ENCODE measurements at places on chromosomes 7 and 10. TPM values are rescaled to one million over a fixed set of nuclear protein-coding genes. Genes with fewer than 3 reads are reported as not detected.

GRCh38 chr10:100146398-100146797 is 39.4 kb downstream of the ERLIN1 start:
- no peak for DNase-seq

DNA sequence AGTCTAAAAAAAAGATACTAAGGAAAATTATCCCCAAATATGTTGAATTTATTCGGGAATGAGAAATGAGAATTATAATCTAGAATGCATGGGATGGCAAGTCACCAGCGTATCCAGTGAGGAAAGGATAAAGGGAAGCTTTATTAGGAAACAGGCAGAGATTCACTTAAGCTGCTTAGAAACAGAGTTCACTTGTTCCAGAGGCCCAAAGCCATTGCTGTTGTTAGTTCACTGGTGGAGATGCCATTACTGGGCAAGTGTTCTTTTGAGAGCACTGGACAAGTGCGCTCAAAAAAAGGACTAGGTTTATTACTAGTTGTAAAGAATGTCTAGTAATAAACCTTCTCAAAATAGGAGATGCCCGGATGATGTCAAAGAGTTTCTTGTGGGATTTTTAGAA is 51.2 kb downstream of the MICU1 start:
- DNase-seq = no peak

GBX1 gene
- total RNA-seq = not detected

OR9A2 gene
- total RNA-seq = not detected

DNA sequence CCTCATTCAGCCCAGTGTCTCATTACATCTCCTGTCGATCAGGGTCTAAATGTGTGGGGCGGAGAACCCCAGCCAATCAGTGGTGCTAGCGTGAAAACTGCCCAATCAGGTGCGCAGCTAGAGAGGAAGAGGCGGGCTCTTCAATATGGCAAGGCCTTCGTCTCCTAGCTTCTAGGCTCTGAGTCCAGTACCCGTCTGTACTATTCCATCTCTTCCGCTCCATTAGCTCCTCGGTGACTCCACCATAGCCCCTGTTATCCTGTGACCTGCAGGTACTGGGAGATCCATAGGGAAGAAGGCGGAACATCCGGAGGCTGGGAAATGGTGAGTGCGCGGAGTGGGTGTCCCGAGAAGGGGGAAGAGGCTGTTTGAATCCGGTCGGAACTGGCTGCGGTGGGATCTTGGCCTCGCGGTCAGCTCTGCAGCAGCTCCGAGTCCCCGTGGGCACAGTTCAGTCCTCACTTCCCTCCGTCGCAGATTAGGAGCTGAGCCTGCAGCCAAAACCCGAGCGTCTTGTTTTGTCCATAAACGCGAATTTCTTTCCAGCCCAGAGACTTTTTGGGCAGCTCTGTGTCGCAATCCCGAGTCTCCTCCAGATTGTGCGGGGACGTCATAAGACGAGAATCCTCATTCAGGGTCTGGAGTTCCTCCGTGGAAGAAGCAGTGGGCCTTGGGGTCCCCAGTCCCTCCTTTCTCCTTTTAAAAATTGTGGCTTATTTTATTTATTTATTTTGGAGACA is at the start of gene ZNF727:
ZNF727 (plus strand) TSS at position 134 of the 740 bp plus-strand sequence; CDS start at position 322, 188 bp downstream.
- DNase-seq = no peak

TRIL gene
- 2.6 TPM for total RNA-seq

GRCh38 chr10:88958721-88959120 is 6.1 kb upstream of the ACTA2 start:
- DNase-seq = no peak

CYP26A1 gene
- total RNA-seq = not detected

DNA sequence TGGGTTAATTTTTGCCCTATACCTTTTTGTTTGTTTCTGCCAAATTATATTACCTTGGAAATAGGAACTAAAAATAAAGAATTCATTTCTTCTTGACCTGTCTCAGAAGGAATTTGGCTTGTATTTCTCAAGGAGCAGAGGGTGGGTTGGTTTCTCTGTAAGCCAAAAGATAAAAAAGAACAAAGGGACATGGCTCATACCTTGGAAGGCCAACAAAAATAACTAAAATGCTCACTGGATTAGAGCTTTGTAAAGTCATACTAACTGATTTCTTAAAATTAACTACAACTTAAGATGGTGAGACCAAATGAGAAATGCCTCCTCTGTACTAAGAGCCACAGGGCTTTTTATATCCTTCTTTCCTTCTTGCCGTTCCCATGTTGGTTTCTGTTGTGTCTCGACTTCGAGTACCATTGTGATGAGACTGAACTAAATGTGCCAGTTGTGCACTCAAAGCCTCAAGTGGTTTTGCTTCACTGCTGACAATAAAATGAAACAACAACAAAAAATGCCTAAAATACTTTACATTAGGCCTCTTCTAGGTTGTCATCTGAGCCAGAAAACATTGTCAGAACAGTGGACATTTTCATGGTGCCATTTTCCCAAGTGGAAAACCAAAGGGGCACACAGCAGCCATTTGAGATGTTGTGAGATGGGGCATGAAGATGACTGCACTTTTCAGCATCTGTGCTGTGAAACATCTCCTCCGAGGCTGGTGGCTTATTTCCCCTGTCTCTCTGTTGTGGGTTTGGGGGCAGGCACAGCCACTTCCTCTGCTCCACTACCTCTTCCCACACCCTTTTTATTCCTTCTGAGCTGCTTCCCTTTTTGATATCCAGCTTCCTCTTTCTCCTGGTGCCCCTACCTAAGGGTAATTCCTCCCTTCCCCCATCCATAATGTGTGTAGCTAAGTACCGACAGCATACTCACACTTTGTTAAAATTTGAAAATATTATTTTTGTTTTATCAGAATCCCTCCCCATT is 51.8 kb upstream of the AGR3 start:
- no peak for DNase-seq

ALOX5 gene
- total RNA-seq = 16.3 TPM

CDHR1 gene
- 127 TPM for total RNA-seq

- DNase-seq = no peak
Measured at GRCh38 chr7:41134300-41135255, 568.3 kb downstream of the INHBA start.

MLXIPL gene
- total RNA-seq = 1.9 TPM

FEZF1 gene
- not detected for total RNA-seq

- DNase-seq = no peak
Measured at GRCh38 chr10:18261768-18262231, 121.6 kb downstream of the CACNB2 start.

DNA sequence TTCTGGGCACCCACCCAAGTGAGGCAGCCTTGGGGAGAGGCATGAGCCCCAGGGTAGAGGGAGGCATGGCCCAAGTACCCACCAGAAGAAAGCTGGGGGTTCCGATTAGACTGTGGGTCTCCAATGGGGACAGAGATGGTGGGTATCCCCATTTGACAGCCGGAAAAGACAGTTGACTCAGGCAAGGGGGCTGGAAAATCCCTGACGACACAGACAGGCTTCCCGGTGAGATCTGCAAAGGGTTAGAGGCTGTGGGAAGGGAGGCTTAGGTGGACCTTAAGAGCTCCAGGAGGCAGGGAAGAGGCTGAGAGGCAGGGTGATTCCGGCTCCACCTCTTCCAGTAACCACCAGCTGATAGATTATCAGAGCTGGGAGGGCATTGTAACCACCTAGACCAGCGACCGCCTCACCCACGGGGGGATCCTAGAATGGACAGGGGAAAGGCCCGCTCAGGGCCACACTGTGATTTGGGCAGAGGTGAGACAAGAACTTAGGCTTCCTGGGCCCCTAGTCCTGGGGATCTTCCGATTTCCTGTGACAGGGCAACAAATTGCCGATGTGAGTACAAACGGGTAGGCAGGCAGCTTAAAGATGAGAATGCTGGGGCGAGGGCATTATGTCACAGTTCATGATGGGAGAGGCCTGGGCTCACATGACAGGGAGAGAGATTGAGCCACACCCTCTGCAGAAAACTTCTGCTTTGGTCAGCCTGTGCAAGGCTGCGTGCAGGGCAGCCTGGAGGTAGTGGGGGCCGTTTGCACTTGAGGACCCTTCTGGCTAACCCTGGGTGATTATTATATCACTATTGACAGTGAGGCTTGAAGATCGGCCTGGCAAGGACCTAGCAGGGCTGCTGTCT is 5.4 kb downstream of the TBATA start:
- DNase-seq = no peak

- DNase-seq = no peak
Measured at GRCh38 chr7:157840914-157841772, 504.3 kb downstream of the DNAJB6 start.

DNA sequence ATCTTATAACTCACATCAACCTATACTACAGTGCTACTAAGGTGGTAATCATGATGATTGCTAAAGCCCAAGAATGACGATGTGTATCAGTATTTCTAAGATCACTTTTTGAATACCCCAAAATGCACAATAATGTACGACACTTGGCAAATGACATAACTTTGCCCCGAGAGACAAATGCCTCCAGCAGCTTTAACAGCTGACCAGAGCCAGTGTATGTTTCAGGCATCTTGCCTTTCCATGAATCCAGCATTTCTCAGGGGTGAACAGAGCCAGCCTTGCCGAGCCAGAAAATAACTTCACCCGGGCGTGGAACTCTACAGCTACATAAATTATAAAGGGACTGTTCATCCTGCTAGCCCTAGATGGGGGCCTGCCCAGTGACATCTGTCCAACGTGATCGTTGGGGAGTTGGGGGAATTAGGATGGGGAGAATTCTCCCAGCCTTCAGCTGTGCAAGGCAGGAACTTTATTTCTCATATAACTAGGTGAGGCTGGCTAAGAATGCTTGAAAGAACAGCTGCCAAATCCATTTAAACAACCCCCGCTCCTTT is 1.8 kb downstream of the IGFBP3 start:
- DNase-seq = no peak

ZNF467 gene
- total RNA-seq = 5.7 TPM

- DNase-seq = no peak
Measured at GRCh38 chr10:70458329-70459060, 17.0 kb upstream of the NODAL start.

GRCh38 chr10:35353395-35353794 is 17.1 kb downstream of the CCNY start:
- DNase-seq = no peak

GIMAP8 gene
- total RNA-seq = 1.5 TPM

DNA sequence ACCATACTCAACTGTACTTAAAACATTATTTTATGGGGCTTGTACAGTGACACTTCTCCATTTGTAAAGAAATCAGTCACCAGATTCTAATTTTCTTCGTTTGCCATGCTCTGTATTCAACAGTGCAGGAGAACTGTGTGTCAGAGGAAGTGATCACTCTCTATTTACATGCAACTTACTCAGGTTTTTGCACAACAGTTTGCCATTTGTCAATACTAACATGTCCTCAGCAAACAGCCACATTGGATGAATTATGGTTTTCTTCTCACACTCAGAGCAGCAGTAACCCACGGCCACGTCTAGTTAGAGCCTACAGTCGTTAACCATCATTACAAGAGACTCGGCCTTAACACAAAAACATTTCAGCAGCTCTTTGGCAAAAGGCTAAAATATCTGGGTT is 69.2 kb upstream of the SP4 start:
- DNase-seq = no peak

DNA sequence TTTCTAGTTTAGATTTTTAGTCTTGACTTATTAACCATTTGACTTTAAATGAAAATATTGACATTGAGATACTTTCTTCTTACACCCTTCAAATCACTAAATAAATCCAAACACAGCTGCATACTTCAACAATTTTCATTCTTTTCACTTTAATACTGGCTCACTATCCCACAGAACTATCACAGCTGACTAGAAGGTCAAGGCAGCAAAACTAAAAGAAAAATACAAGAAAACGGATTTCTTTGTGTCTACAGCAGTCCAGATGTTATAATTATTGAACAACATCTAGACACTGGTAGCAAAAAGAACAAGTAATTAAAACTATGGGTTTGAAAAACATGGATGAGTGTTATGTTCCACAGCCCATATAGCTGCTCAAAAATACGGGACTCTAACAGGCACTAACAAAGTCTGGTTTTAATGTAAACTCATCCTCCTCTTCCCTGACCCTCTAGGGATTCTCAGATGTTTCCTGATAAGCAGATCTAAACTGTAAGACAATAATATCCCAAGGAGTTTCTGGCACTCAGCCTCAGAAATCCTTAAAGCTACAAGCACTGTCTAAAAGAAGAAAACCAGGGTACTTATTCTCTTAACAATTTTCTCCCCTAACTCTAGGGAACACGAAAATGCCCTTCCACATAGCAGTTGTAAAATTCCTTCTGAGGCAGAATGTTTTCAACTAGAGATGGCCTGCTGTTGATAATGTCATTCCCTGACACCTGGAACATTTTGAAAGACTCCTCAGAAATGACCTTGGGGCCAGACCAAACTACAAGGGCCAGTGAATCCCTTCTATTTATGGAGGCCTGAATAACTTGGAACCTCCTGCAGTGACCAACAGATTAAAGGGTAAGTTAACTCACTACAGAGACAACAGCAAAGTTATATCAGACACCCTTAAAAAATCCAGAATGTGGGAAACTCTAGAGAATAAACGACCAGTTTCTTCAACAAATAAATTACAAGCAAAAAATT is 12.8 kb downstream of the DNMBP start:
- no peak for DNase-seq

DNA sequence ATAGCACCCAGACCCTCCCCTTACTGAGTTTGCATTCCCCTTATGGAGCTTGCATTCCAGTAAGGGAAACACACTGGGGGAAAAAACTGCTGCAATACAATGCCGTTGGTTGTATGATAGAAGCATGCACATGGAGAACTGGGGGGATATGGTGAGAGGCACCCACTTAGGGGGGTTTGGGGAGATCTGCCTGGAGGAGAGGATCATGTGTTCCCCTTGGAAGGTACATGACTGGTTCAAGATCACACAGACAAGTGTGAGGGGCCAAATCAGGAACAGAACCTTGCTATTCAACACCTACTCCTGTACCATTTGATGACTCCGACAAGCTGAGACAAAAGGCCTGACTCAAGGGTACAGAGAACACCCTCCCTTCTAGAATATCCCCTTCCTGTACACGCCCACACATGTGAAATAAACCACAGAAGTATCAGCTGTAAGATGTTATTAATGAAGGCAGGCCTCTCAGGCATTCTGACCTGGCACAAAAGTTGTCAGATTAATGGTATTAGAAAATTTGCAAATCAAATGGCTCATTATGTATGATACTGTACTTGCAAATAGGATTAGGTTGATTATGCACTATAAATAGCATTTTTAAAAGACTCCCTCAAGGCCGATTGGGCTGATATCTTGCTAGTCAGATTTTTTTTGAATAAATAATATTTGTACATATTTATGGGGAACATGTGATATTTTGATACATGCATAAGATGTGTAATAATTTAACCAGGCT is 122.2 kb downstream of the NPY start:
- DNase-seq = no peak

GRCh38 chr10:132648072-132648850 is 110.7 kb downstream of the INPP5A start:
- peak; percentile 42 for DNase-seq
